Muscle of leg (tissue), 16 donors: ENCODE measurements at places on chromosomes 1 and 21.
A peak's percentile ranks its signal among the peaks of the same experiment; 100 is the strongest.

GRCh38 chr1:233859446-233859845 lies 45.0 kb upstream of the SLC35F3 start:
- no peak for DNase-seq

DNA sequence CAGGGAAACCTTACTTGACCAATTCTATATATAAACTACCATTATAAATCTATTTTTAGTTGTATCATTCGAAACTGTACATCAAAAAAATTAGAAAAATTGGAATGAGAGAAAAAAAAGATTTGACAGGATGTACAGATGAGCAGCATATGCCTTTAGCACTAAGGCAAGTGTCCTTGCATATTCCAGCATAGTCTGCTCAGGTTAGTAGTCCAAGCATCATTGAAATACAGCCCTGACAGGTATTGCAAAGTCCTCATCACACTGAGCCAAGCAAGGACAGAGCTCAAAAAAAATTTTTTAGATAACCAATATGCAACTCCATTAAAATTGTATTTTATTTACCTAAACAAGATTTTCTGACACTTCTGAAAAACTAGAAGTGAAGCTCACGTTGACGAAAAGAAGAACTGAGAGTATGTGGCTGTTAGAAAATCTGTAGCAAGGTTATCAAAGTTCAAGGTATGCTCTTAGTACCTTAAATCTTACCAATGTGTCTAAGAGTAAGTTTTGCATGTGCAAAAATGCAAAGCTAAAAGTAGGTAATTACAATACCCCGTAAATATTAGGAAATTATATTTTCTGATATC lies 465.6 kb upstream of the ADGRL4 start:
- DNase-seq: no peak

DNA sequence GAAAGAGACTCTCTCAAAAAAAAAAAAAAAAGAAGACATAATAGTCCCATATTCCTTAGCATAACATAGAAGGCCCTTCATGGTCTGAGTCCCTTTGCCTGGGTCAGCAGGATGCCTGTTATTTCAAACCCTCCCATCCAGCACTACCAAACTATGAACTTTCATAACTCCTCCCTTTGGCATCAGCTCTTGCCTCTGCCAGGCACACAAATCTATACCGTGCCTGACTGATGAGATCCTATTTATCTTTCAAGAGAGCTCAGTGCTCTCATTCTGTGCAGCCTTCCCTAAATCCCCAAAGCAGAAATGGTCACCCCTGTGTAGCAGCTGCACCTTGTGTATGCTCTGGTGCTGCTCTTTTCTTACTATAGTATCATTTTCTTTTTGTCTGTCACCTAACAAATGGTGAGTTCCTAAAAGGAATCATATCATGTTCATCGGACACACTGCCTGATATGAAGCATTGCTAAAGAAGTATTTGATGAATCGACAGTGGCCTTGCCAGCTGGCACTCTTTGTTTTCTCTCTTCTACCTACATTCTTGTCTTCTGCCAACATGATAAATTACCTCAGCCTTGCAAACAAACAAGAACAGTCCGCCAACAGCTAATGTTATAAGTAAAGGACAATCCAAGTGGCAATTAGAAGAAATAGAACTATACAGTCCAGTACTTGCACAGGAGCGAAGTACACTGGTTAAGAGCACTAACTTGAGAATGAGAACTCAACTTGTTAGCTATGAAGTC lies 29.9 kb downstream of the FMO4 start:
- peak; percentile 18 for DNase-seq

DNA sequence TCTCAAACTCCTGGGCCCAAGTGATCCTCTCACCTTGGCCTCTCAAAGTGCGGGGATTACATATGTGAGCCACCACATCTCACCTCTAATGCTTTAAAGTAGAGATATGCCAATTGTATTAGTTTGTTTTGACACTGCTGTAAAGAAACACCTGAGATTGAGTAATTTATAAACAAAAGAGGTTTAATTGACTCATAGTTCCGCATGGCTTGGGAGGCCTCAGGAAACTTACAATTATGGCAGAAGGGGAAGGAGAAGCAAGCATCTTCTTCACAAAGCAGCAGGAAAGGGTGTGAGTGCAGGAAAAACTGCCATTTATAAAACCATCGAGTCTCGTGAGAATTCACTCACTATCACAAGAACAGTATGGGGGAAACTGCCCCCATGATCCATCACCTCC lies 3.5 kb upstream of the MYCL start:
- no peak for DNase-seq

DNA sequence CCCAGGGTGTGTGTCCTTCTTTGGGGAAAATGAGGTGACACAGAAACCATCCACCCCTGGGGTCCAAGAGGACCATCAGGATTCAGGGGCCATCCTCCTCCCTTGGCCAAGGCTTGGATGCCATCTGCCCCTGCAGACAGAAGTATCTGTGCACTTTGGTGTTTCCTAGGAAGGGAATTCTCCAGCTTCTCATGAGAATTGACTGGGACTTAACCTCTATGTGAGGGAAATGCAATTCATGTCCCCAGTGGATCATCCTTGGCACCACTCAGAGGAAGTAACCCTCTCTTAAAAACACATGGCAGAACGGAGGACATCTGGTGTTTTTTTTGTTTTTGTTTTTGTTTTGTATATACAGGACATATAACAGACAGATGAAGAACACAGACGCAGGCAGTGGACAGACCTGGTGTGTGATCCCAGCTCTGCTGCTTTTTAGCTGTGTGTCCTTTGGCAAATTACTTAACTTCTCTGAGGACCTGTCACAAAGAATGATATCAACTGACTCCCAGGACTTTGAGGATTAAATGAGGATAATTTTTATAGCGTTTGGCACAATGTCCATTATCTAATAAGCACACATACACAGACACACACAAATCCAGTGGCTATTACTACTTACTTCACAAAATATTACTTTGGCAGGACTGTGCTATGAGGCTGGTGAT lies 3.8 kb downstream of the TNN start:
- peak; percentile 66 for DNase-seq

- no peak for DNase-seq
Observed at GRCh38 chr1:186165303-186165702, 209.8 kb downstream of the TPR start.

DNA sequence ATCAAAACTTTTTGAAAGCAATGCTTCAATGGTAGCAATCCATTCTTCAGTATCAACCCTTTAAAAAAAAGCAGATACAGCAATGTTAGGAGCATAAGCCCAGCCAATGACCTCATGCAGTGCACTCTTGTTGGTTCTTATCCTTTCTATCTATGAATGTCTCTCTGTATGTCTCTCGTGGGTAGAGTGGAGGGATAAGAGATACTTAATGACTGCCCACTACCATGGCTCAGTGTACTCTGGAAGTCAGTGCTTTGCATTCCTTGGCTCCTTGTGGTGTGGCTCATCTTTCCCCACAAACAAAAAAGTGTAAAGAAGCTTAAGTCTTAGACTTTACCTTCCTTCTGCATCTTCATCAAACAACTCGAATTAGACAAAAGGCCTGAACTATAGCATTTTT lies 50.3 kb downstream of the PCSK9 start:
- DNase-seq: no peak

DNA sequence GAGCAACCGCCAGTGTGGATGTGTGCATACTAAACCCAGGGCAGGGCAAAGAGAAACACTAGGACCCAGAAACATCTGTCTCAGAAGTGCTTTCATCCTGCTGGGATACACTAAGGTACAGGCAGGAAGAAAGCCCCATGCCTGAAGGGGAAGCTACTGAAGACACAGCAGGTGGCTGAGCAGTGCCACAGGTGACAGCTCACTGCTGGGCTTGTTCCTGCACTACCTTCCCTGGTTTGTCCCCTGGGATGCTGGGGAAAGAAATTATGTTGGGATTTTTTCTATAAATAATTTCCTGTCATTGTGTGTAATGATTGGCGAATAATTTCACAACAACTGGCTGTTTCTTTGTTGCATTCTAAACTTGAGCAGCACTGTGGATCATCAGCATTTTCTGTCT lies 245.3 kb upstream of the RAB4A start:
- DNase-seq: no peak

- DNase-seq: peak; percentile 50
Observed at GRCh38 chr1:156704930-156705320, 458 bp downstream of the CRABP2 start.

DNA sequence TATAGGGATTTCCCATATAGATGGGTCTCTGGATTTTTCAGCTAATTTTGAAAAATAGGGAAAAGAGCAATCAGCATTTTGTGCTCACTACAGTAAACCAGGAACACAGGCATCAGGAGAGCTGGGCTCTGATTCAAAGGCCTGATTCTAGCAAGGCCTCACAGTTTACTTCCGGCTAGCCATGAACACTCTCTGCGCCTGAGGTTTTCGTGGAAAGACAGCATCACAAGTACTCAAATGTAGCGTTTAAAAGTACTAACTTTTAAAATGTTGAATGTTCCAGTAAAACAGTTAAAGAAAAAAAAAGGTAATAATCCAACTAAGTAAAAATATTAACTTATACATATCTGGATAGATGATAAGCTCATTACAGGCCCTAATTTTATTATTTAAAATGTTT lies 120.6 kb downstream of the SLC45A1 start:
- DNase-seq: peak; percentile 90

- no peak for DNase-seq
Observed at GRCh38 chr1:42328916-42329496, 6.0 kb downstream of the FOXJ3 start.

DNA sequence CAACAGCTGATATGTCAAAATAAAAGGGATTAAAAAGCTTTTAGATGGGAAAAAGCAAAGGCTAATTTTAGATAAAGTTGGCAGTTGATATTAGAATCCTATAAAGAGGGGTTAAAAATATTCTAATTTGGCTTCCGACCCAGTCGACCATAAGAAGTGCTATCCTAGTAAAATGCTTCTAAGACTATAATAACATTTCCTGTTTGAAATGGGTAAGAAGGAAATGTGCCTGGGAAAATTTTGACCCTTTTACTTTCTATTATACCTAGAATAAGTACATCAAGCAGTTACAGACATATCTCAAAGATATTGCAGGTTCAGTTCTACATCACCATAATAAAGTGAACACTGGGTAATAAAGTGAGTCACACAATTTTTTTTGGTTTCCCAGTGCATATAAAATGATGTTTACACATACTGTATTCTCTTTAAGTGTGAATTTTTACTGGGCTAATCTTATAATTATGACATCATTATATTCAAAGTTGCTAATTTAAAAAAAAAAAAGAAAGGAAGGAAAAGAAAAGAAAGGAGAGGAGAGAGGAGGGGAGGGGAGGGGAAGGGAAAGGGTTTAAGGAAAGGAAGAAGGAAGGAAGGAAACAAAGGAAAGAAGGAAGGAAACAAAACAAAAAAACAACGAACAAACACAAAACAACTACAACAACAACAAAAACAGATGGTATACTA lies 308.2 kb upstream of the NR5A2 start:
- no peak for DNase-seq

DNA sequence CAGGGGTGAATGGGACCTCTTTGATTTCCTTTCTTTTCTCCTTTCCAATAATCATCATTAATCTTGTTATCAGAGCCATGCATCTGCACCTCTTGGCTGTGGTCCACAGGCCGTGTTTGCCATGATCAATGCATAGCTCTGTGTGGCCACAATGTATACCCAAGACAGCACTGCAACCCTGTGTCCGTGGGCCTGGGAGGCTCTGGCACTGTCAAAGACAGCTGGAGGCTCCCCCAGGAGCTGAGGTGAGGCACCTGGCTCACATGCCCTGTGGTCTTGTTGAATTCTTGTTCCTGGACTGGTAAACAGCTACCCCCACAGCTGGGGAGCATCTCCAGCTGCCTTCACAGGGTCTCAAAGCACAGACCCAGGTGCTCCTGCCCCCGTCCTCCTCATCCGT lies 67.2 kb upstream of the SELENON start:
- no peak for DNase-seq

- no peak for DNase-seq
Observed at GRCh38 chr21:25215698-25216384, 391.4 kb downstream of the MRPL39 start.

GRCh38 chr1:5661196-5662085 lies 330.8 kb downstream of the NPHP4 start:
- no peak for DNase-seq
